ENCODE measurements at places on chromosomes 16 and 17.
A peak's percentile ranks its signal among the peaks of the same experiment; 100 is the strongest.

- DNase-seq: no peak
Measured at GRCh38 chr16:4698321-4699045, 5.1 kb downstream of the NUDT16L1 start.

- DNase-seq: peak; percentile 37
Measured at GRCh38 chr17:64024781-64025731, 4.6 kb upstream of the ICAM2 start.

- no peak for DNase-seq
Measured at GRCh38 chr16:78684655-78685375, 585.4 kb downstream of the WWOX start.

GRCh38 chr17:33284022-33284421 lies 9.1 kb downstream of the ASIC2 start:
- peak; percentile 87 for DNase-seq

DNA sequence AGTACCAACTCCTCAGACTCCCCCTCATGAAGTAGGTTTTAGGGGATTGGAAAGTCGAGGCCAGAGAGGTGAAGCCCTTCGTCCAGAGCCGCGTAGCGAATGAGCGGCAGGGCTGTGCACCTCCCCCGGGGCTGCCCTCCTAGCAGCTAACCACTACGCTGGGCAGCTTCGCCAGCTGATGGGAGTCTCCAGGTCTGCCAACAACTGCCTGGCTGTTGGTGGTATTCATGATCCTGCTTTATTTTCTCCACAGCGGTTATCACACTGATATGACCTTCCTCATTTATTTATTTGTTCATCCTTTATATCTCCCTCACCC lies 773 bp upstream of the NETO2 start:
- no peak for DNase-seq

- DNase-seq: peak; percentile 21
Measured at GRCh38 chr16:27969574-27969973, 93.9 kb downstream of the GSG1L start.

GRCh38 chr17:41052566-41052965 lies 2.5 kb downstream of the KRTAP2-2 start:
- DNase-seq: no peak

Data from IMR-90 (cell line).